ENCODE measurements at places on chromosomes 16 and 17. TPM values are rescaled to one million over a fixed set of nuclear protein-coding genes. Genes with fewer than 3 reads are reported as not detected.

GRCh38 chr16:3767333-3767986 is 50.1 kb upstream of the TRAP1 start:
- no peaks in the 10 kb centered on the region for H3K27me3 ChIP-seq
- H3K4me3 ChIP-seq, result no peak overlapping the region
- peaks cover 10% of the 10 kb centered on the region for H3K36me3 ChIP-seq
- peak overlapping the region; percentile 87 for H3K27ac ChIP-seq
- no peak for DNase-seq

DNA sequence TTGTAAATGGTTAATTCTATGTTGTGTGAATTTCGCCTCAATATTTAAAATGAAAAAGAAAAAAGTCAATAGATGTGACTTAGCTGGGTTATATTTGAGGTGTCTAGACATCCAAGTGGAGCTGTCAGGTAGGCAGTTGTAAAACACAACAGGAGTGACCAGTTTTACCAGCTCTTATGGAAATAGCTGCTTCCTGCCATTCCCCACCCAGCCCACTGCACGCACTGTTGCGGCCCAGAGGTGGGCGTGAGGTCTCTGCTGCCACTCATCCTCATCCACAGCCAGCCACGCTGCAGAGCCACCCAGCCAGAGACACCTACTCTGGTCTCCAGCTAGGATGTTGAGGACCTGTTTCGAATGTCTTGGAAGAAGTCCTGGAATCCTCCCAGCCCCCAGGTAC is 3.4 kb upstream of the CARD14 start:
- H3K27me3 ChIP-seq, result peaks cover 18% of the 10 kb centered on the region
- peaks cover 4% of the 10 kb centered on the region for H3K36me3 ChIP-seq
- H3K27ac ChIP-seq, result no peak overlapping the region
- no peak overlapping the region for H3K4me3 ChIP-seq
- no peak for DNase-seq

DNA sequence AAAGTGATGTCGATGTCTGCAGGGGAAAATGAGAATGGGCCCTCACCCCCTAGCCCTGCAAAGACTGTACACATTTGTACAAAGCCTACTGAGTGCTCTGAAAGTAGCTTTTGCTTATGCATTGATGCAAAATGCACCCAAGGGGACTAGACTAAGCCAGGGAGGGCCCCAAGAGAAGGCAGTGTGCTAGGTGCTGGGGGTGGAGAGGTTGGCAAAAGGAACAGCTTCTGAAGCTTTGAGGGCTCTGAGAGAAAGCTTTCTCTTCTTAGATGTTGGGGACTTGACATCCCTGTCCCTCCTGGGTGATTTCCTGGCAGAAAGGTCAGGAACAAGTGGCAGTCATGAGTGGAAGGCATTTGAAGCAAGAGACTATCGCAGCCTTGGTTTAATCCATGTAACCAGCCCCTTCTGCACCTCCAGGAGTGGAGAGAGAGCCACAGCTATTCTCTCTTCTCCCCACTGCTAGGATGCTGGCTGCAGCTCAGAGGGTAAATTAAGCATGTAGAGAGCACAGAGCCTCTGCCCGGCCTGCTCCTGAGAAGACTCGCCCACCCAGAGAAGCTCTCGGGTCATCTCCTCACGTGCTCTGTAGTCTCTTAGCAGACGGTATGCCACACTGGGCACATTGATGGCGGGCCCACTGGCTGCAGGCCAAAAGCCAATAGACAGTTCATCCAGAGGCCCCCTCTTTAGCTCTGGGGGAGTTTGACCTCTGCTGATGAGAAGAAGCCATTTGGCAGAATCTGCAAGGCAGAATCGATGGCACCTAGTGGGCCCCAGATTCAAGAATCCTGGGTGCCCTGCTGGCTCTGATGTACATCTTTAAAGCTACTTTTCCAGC is 221.4 kb downstream of the MSI2 start:
- H3K4me3 ChIP-seq, result no peak overlapping the region
- peaks cover 3% of the 10 kb centered on the region for H3K36me3 ChIP-seq
- H3K27ac ChIP-seq, result no peak overlapping the region
- no peaks in the 10 kb centered on the region for H3K27me3 ChIP-seq
- H3K4me1 ChIP-seq, result peaks cover 19% of the 10 kb centered on the region

DNA sequence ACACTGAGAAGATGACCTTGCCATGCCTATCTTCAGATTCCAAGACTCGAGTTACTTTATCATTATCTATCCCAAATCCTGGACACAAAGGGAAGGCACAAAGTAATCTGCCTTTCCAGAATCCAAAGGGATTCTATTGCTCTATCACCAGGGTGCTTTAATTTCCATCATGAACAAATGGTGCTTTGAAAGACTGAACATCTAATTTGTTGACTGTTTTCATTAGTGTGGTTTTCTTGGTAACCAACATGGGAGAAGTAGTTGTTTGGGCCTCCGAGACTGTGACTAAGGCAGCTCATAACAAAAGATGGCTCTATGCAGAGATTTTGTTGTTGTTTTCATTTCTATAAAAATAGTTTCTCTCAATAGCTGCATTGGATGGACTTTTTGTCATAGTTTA is 441.0 kb upstream of the SOX9 start:
- no peaks in the 10 kb centered on the region for H3K4me1 ChIP-seq
- H3K4me3 ChIP-seq, result no peak overlapping the region
- no peak overlapping the region for H3K27ac ChIP-seq
- no peaks in the 10 kb centered on the region for H3K27me3 ChIP-seq
- no peaks in the 10 kb centered on the region for H3K36me3 ChIP-seq

- peak; percentile 70 for DNase-seq
- H3K27ac ChIP-seq, result peak overlapping the region; percentile 95
- peak overlapping the region; percentile 85 for H3K4me3 ChIP-seq
- H3K36me3 ChIP-seq, result no peaks in the 10 kb centered on the region
- H3K4me1 ChIP-seq, result peaks cover 68% of the 10 kb centered on the region
- no peaks in the 10 kb centered on the region for H3K27me3 ChIP-seq
Observed at GRCh38 chr17:78343543-78344201, 16.2 kb downstream of the SOCS3 start.

Gene KRT25
- total RNA-seq, result not detected

Gene COPS3
- 87.8 TPM for total RNA-seq

All from T-helper 17 cell (primary cell).